ENCODE measurements at places on chromosomes 5 and 9.

DNA sequence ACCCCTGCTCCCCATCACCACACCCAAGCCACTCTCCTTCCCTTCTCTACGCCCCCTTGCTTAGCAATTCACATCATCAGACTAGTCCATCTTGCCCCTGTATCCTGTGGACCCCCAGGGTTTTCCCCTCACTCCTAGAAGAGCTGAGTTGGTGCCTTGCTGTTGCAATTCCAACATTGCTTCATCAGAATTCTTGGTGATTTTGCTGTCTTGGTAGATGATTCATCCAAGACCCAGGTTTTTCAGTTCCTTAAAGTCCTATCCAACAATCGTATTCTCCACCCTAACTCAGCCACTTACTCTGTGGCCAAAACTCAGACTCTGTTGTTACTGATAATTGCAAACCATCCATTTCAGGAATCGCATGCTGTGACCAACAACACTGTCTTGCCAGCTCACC, 21.4 kb upstream of the CCNJL start:
- peak; percentile 78 for DNase-seq

DNA sequence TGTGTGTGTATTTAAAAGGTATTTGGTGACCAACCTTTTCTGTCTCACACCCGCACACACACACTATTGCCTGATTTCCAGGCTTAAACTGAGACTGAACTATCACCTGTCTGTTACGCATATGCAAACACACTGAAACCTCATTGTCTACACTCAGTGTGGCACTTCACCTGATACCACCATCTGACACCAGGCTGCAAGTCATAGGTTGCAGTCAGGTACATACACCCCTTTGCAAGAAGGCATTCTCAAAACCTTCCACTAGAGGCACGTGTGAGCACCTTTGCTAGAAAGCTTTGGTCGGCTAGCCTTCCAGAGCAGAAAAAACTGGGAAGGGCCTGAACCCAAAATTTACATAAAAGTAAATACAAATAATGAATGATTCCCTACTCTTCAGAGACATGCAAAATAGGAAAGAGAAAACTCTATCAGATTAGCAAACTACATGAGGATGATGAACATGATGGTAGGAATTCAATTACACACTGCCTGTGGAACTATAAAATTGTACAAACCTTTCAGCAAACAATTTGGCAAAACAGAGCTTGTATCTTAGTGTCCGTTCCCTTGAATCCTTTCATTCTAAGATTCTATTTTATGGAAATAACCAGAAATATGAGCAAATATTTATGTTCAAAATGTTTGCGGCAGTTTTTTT, 5.9 kb upstream of the FOXD1 start:
- DNase-seq: peak; percentile 54

- no peak for DNase-seq
Observed at GRCh38 chr5:124034083-124034700, 522.2 kb downstream of the CSNK1G3 start.

GRCh38 chr5:61491861-61492260, 159.8 kb downstream of the ZSWIM6 start:
- no peak for DNase-seq

GRCh38 chr9:31005086-31005665, 1379.3 kb upstream of the ACO1 start:
- no peak for DNase-seq
